ENCODE measurements at places on chromosomes 2 and 18. TPM values are rescaled to one million over a fixed set of nuclear protein-coding genes. Genes with fewer than 3 reads are reported as not detected.

DNA sequence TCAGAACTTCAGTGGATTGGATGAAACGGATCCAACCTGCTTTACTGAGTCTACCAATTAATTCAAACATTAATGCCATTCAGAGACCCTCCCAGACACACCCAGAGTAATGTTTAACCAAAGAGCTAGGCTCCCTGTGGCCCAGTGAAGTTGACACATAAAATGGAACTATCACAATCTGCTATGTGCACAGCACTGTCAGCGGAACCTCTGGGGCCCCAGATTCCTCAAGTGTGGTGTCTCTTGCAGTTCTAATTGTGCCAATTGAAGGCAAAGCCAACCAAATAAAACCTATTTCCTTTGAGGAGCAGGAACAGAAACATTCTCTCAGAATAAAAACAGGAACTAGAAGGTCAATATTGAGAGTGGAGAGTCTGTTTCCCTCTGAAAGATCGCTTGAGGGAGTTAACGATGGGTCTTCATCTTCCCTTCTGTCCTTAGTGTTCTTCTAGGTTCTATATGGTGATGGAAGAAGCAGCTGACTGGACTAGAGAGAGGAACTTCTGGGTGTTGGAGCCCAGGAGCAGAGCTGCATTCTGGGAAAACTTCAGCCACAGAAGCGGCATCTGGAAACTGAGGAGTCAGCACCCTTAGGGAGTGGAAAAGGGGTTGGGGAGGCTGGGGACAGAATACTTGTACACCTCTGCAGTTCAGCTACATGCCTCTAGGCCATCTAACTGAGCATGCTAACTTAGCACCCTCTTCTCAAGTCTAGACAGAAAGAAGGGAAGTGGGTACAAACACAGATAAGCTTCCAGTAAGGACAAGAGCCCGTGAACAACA is 174.4 kb upstream of the FBXO11 start:
- DNase-seq: no peak

DNA sequence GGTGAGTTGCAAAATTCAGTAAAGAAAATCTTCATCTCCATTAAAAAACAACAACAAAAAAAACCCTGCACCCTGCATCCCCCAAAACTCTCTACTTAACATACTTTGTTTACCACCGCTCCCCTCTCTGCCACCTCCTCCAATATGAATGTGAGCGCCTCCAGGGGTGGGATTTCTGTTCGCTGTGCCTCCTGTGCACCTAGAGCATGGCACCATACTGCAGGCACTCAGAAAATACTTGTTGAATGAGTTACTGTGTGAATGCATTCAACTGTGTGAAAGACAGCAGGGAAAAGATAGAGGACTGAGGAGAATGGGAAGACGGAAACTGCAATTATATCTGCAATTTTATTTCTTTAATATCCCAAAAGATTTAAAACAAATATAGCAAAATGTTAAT is 4.5 kb downstream of the CEBPZ start:
- DNase-seq: no peak

- DNase-seq: no peak
Measured at GRCh38 chr2:98795891-98796676, 65.2 kb upstream of the MGAT4A start.

DNA sequence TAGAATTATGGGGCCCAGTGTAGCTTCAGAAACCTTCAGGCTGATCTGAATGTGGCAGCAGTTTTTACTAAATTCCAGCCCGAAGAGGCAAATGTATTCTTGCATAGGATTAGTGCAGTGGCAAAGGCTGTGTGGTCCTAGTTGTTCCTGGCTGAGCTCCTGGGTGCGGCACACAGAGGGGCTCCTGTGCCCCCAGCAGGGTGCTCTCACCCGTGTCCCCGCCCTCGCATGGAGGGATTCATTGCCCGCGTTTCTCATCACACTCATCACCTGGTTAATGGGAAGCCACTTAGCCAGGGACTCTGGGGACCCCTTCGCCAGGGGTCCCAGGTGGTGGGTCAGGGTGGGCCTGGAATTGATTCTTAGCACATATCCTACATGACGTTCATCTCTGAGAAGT is 3.9 kb downstream of the KCNG2 start:
- no peak for DNase-seq

- peak; percentile 84 for DNase-seq
Measured at GRCh38 chr2:111139637-111140317, 19.1 kb downstream of the BCL2L11 start.

- DNase-seq: no peak
Measured at GRCh38 chr2:72126186-72127100, 21.2 kb downstream of the CYP26B1 start.

GRCh38 chr2:213923543-213923942 is 487.3 kb upstream of the VWC2L start:
- DNase-seq: no peak

Gene IL36RN
- not detected for total RNA-seq

Gene ATP6V1B1
- total RNA-seq: 2.0 TPM

All from LHCN-M2 (cell line).